ENCODE measurements at places on chromosomes 7 and 10.
A peak's percentile ranks its signal among the peaks of the same experiment; 100 is the strongest.

DNA sequence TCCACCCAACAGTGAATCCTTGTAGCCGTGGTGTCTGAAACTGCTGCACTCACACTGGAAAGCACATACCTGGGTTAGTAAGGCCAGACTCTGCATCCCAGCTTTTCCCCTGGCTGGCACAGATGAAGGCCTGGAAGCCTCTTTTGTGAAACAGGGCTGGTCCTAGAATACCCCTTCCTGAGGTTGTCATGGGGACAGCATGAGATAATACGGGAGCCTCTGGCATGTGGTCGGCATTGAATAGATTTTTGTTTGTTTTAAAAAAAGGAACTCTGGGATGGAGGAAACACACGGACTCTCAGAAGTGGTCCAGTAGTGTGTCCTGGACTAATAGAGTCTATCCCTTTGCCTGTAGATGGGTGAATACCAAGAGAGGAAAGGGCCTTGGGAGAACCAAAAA lies 129.7 kb downstream of the TMEM178B start:
- no peak for DNase-seq

- DNase-seq: no peak
Measured at GRCh38 chr7:33722383-33723101, 182.8 kb upstream of the BMPER start.

GRCh38 chr7:157446322-157446721 lies 109.5 kb downstream of the DNAJB6 start:
- DNase-seq: no peak

GRCh38 chr10:86970162-86970981 lies 2.1 kb downstream of the ADIRF start:
- no peak for DNase-seq

- DNase-seq: no peak
Measured at GRCh38 chr7:82209179-82209747, 234.3 kb downstream of the CACNA2D1 start.

- no peak for DNase-seq
Measured at GRCh38 chr7:30702200-30702599, 19.9 kb upstream of the CRHR2 start.

- no peak for DNase-seq
Measured at GRCh38 chr7:32453341-32454011, 36.7 kb downstream of the LSM5 start.

GRCh38 chr7:118473271-118473670 lies 248.8 kb downstream of the ANKRD7 start:
- no peak for DNase-seq

DNA sequence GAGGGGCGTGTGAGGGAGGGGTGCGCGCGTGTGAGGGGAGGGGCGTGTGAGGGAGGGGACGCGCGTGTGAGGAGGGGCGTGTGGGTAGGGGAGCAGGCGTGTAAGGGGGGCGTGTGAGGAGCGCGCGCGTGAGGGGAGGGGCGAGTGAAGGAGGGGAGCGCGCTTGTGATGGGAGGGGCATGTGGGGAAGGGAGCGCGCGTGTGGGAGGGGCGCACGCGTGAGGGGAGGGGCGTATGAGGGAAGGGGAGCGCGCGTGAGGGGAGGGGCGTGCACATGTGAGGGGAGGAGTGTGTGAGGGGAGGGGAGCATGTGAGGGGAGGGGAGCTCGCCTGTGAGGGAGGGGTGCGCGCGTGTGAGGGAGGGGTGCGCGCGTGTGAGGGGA lies 19.1 kb downstream of the MXI1 start:
- DNase-seq: peak; percentile 62

DNA sequence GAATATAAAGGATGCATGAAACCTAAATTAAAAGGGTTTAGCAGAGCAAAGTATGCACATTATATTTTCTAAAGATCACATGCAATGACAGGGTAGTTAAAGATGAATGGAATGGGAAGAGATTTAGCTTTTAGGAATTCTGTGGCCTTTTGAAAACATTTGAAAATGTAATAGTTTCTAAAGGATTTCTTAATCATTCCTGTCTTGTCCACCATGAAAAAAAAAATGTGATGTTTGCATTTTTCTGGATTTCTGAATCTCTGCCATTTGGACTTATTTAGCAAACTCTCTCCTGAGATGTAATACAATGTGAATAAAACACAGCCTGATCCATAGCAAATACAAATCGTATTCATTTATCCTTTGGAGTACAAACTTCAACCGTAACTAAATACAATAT lies 126.6 kb upstream of the RAB11FIP2 start:
- no peak for DNase-seq

GRCh38 chr10:23422003-23422411 lies 16.9 kb upstream of the OTUD1 start:
- DNase-seq: no peak

DNA sequence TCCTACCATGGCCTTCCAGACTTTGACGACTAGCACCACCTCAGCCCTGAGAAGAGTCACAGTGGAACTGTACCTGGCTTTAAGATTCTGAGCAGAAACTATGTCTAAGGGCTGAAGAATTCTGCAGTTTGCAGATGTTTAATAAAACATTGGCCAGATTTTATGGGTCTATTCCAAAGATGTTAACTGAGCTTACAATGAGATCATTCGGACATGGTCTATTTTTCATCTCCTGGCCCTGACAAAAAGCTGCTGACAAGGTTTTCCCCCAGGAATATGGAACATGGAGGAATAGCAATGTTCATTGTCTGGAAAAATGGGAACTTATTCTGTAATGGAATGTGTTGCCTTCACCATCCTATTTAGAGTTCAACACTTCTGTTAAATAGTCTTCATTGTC lies 66.4 kb downstream of the PTF1A start:
- no peak for DNase-seq

- DNase-seq: no peak
Measured at GRCh38 chr7:882336-883035, 6.1 kb downstream of the GET4 start.

DNA sequence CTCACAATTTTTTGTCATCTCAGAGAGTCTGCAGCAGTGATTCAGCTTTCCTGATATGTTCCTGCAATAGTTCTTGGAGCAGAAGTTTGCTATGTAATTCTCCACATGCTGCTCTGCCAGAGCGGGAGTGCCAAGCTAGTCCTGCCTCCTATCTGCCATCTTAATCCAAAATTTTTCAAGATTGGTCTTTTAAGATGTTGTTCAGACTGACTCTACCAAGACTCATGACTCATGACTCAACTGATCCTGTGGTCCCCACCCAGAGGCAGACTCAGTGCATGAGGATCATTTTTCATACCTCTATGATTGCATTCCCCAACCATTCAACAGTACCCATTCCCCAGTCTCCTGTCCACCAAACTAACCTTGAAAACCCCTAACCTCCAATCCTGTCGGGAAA lies 470.8 kb downstream of the INHBA start:
- no peak for DNase-seq

GRCh38 chr7:131431289-131431688 lies 103.6 kb downstream of the MKLN1 start:
- DNase-seq: no peak

DNA sequence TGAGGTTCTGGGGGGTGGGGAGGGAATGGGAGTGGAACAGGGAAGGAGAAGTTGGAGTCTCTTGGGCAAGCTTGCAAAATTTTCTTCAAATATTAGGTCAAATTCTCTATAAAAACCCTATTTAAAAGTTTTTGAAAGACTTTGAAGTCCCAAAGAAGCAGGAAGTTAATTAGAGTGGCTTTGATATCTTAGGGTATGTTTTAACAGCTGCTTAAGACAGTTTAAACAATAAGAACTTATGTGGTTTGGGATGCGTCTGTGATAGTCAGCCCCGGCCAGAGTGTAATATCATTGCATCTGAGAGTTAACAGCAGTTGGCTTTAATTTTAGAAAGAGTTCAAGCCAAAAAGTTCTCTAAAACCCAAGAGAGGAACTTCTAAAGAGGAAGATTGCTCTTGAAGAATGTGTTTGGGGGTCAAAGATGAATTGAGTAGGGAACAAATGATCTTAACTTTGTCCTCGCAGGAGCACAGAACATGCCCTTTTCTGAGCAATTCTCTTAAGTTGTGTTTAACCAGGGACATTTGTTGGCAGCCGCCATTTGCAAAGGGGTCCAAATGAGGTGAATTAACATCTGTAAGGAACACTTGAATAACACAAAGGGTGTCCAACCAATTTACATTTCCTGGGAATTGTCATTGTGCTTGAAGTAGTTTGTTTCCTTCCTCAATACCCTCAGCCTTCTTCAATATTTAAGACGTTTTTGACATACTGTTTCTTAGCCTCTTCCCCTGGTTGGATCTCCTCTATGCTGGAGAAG lies 182.4 kb downstream of the PTEN start:
- no peak for DNase-seq

- DNase-seq: no peak
Measured at GRCh38 chr10:126087796-126088505, 191.6 kb downstream of the FANK1 start.

GRCh38 chr10:19869370-19869769 lies 53.1 kb downstream of the PLXDC2 start:
- DNase-seq: no peak

GRCh38 chr10:87642988-87643387 lies 16.7 kb upstream of the PAPSS2 start:
- no peak for DNase-seq

DNA sequence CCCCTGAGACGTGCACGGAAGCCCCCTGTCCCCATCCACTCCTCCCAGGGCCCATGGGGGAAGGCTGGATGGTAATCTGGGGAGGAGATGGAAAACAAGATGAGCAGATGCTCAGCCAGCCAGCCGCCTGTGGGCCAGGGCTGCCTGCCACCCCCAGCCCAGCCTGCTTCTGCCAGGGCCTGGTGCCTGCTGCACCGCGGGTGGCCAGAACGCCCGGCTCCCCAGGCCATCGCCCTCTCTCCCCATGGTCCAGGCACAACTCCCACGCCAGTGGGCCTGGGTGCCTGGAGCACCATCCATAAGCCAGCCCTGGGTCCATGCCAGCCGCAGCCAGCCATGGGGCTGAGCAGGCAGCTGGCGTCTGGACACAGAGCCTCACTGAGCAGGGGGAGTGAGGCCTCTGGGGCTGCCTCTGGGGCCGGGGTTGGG lies 57.2 kb upstream of the ELN start:
- DNase-seq: no peak

DNA sequence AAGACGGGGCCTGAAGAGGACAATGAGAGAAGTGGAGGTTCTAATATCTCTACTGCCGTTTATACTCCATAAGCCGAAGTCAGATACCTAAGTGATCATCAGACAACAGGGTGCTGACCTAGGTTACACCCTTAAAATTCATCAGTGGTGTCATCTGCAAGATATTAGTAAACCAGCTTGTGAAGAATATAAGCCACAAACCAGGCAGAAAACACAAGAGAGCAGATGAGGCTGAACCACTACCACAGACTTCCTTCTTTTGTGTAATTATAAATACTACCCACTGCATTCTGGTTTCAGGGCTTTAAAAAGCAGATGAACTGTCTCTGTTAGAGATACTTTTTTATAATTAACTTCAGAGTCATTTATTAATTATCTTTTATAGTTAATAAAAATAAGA lies 69.0 kb upstream of the LRRC17 start:
- DNase-seq: no peak

- no peak for DNase-seq
Measured at GRCh38 chr7:155457544-155458110, 302 bp upstream of the EN2 start.

DNA sequence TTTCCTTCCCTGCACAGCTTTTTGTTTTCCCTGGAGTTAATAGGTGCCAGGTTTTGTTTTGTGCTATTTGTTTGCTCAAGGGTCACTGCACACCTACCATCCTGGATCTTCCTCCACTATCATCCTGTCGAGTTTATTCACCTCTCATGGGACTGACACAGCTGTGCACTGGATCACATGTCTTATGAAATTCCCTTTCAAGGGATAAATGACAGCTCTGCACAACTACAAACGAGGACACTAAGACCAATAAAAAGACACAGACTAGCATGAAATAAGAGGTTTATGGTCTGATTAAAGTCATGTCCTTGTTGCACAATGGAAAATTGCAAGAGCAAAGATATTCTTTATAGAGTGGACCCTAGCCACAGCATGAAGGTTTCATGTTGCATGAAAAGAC lies 76.7 kb upstream of the SFMBT2 start:
- DNase-seq: no peak

DNA sequence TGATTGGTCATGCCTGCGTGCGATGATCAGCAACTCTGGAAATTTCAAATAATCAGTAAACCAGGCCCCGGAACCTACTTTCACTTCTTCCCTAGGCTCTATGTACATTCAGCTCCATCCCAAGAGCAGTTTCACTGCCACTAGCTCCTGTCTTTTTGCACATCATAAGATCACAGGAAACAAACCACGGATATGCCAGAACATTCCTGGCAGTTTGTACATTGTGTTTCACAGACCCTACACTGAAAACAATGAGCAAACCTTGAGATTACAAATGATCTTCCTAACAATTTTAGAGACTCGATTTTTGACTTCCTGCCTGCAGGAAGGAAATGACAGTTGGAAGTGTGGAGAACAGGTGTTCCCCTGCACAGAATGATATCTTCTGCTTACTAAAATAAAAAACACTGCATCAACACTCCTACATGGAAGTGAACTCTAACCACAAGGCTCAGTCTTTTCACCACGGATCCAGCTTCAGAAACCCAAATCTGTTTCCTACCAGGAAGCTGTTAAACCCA lies 7.6 kb upstream of the TMEM236 start:
- DNase-seq: no peak

GRCh38 chr7:80078159-80078731 lies 56.4 kb upstream of the GNAI1 start:
- no peak for DNase-seq

- DNase-seq: no peak
Measured at GRCh38 chr10:71714031-71714410, 5.6 kb downstream of the C10orf105 start.

DNA sequence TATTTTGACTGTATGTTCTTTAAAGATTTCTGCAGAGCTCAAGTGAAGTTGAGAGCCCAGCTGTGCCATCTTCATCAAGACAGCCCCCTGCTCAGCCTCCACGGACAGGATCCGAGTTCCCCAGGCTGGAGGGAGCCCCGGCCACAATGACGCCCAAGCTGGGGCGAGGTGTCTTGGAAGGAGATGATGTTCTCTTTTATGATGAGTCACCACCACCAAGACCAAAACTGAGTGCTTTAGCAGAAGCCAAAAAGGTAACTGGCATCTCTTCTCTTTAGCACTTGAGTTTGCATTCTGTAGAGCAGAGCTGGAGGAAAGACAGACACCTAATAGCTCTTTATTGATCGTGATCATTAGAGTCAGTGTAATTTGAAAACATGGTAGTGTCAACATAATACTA lies 33.7 kb downstream of the MCM10 start:
- DNase-seq: no peak

DNA sequence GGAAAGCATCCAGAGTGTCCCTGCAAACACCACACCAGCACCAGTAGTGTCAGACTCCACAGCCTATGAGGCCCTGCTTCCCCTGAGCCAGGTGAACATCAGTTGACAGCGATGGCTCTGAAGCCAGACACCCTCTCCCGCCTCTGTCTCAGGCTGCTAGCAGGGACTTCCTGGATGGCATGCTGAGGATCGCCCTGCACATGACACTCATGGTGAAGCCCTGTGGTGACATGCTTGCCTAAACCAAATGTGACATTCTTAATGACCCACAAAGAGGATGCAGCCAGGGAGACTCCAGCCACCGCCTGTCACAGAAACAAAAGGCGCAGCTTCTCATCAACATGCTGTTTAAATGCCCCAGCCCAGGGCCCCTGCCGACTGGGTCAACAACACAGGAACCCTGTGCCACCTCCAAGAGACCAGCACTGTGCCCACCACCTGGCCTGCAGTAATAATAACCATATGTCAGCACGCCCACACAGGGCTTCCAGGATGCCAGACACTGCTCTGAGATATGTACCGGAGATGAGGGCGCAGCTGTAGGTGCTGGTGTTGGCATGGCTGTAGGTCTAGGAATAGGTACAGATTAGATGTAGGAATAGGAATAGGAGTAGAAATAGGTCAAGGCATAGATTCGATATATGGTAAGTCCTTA lies 81.3 kb downstream of the GRID1 start:
- DNase-seq: no peak
